ENCODE measurements at places on chromosomes 7 and 10.

DNA sequence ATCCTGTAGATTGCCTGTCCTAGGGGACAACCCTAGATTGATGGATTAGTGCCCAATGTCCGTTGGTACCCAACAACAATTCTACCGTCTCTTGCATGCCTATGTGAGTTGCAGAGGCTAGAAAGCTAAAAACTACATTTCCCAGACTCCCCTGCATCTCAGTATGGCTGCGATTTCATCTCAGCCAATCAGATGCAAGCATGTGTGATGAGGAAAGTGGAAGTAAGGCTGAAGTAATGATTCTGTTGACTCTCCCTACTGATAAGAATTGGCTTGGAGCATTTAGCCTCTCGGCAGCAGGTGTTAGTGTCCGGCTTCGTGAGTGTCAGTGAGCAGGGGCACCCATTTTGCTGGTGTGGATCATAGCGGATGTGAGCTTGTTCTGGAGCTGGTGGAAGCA is 171.9 kb downstream of the FGFR2 start:
- DNase-seq, result no peak

GRCh38 chr10:24313283-24313682 is 104.3 kb downstream of the KIAA1217 start:
- no peak for DNase-seq

GRCh38 chr10:23479798-23480473 is 41.1 kb downstream of the OTUD1 start:
- no peak for DNase-seq

- no peak for DNase-seq
Measured at GRCh38 chr10:105837951-105838350, 1196.9 kb downstream of the SORCS3 start.

DNA sequence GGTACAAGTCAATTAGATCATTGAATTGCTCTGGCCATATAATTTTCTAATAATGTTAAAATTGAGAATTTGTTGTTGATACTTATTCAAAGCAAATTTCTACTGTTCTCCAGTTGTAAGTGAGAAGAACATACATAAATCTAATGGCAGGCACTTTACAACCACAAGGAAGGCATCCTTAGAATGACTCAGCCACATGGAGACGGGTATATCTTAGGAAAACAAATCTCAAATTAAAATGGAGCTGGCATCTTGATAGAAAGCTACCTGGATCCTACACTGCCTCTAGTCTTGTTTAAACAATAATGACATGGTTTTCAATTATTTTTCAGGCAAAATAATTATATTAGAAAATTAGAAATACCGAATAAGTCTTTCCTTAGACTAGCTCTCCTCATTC is 1183.7 kb upstream of the SORCS1 start:
- DNase-seq, result no peak

DNA sequence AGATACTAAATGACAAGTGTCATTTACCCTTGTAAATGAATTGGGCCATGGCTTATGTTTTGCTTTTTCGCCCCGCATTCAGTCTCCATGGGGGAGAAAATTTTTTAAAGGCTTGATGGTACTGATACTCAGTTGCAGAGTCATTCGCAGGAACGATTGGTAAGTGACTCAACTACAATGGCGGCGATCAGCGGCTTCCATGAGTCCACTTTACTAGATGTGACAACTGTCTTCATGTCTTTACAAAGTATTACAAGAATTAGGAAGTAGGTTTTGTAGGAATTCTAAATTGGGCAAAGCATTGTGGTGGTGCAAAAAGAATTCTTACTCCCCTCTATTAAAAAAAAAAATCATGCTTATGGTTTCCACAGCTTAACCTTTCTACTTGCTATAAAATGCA is 108.8 kb upstream of the ZEB1 start:
- no peak for DNase-seq

DNA sequence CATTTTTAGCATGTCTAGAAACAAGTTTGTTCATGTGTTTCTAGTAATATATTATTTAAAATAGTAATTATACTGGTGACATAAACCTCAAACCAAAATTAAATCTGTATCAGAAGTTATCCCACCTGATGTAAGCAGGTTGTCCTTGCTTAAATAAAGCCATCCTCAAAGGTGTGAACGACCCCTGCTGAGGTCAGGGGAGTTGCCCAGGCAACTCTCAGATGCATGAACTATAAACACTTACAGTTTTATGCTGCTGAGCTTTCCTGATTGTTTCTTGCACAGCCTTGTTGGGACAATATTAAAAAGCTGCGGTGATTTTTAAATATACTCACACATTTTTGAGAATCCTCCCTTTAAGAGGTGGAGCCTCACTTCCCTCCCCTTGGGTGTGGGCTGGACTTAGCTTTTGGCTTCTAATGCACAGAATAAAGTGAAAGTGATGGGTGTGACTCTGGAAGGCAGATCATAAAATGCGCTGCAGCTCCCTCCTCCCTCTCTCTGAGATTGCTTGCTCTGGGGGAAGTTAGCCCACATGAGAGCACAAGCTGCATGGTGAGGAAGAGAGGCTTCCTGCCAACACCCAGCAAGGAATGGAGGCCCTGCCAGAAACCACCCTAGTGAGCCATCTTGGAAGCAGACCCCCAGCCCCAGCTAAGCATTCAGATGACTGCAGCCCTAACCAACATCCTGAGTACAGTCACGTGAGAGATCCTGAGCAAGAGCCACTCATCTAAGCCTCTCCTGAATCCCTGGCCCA is 152.7 kb downstream of the SKIDA1 start:
- no peak for DNase-seq

- DNase-seq, result no peak
Measured at GRCh38 chr10:7014721-7015120, 396.1 kb downstream of the SFMBT2 start.
